ENCODE measurements at places on chromosomes 2 and 18.

- peak; percentile 55 for DNase-seq
These were observed 59.8 kb downstream of the SLC4A3 start for GRCh38 chr2:219687272-219687671.

GRCh38 chr18:50644807-50645206 is 84.9 kb downstream of the MAPK4 start:
- DNase-seq = no peak

DNA sequence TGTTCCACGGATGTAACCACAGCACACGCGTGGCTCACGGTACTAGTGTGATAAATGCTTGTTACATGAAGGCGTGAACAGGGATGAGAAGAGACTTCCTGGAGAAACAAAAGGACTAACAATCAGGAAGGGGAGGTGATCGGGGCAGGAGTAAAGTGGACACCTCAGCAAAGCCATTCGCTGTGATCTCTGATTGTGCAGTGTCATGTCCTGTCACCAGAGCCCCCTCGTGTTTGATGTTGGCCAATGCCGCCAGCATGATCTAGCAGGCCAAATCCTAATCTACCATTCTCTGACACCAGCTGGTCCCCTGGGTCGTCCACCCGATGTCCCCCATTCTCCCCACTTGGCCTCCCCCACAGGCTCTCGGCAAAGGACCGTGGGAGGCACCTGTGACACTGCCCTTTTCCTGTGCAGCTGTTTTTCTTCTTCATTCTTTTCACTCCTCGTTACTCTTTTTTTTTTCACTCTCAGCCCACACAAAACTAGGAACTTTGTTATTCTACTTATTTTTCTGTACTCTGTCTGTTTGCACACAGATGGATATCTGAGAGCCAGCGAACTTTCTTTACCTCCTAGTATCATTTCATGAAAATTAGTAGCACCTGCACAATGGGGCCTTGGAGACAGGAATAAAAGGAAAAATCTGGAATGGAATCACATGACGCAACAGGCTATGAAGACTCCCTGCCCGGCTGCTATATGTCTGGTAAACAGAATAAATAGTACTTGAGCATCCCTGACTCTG is 146.8 kb downstream of the TGIF1 start:
- DNase-seq = peak; percentile 69

- no peak for DNase-seq
These were observed 190.8 kb upstream of the NDUFV2 start for GRCh38 chr18:8911408-8912340.

Data from fibroblast of mammary gland (primary cell).